Dermis blood vessel endothelial cell (primary cell): ENCODE measurements at places on chromosomes 1 and 21.

DNA sequence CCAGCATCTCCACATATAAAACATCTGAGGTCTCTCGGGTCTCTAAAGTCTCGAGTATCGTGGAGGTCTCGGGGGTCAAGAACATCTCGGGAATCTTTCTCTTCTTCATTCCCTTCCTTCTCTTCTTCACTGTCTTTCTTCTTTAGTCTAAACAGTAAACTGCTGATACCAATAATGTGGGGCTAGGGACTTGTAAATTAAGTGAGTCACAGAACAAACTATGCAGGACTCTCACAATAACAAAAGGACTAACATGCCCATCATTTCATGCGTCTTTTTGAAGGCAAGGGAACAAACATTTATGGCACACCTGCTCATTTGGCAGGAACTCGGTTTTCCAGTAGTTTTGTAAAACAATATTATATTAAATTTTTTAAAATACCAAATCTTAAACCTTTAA is 32.4 kb downstream of the PRPF38A start:
- no peak for DNase-seq

DNA sequence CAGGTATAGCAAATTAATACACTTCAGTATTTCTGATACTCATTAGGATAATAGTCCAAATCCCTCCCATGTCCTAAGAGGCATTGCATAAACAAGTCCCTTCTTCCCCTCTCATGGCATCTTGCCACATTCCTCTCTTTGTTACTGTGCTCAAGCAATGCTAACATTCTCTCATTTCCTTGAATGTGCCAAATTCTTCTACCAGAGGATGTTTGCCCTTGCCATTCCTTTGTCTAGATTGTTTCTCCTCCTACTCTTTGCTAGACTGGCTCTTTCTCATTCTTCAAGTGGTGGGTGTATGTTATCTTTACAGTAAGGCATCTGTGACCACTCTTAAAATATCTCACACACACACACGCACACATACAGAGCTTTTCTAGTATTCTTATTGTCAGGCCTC is 621.0 kb upstream of the CXADR start:
- no peak for DNase-seq

DNA sequence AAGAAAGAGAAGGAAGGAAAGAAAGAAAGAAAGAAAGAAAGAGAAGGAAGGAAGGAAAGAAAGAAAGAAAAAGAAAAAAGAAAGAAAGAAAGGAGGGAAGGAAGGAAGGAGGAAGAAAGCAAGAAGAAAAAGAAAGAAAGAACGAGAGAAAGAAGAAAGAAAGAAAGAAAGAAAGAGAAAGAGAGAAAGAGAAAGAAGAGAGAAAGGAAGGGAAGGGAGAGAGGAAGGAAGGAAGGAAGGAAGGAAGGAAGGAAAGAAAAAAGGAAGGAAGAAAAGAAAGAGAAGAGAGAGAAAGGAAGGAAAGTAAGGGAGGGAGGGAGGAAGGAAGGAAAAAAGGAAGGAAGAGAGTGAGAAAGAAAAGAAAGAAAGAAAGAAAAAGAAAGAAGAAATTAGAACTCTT is 95.4 kb upstream of the ZNF281 start:
- DNase-seq: no peak

- peak; percentile 43 for DNase-seq
Observed at GRCh38 chr1:21299780-21300395, 9.6 kb upstream of the ECE1 start.

DNA sequence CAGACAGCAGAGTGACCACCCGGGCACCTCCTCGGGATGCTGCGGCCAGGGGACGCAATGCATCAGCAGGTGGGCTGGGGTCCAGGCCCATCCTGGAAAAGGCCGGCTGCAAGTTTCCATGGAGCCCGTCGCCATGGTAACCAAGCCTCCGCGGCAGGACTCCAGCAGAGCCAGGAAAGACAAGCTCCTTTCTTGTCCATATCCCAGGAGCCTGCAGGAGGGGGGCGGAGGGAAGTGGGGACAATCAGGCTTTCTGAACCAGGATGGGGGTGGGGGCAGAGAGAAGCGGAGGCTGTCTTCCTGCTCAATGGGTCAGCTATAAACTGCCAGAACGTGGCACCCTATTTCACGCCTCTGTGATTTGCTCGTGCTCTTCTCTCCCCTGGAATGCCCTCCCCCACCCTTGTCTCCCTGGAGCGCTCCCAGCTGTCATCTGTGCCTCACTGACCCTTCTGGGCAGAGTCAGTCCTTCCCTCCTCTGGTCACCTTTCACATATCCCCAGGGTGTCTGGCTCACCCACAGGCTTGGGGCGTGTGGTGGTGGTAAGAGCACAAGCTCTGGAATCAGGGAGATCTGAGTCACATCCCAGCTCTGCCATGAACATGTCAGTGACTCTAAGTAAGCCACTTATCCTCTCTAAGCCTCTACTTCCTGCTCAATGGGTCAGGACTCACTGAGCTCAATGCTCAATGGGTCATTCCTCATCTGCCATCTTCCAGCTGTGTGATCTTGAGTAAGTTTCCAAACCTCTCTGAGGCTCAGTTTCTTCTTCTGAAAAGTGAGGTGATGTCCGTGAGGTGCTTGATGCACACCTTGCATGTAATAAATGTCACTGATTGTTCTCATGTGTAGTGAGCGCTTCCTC is 58.9 kb upstream of the LAPTM5 start:
- DNase-seq: peak; percentile 50

- DNase-seq: no peak
Observed at GRCh38 chr21:39353295-39353694, 4.4 kb upstream of the HMGN1 start.

DNA sequence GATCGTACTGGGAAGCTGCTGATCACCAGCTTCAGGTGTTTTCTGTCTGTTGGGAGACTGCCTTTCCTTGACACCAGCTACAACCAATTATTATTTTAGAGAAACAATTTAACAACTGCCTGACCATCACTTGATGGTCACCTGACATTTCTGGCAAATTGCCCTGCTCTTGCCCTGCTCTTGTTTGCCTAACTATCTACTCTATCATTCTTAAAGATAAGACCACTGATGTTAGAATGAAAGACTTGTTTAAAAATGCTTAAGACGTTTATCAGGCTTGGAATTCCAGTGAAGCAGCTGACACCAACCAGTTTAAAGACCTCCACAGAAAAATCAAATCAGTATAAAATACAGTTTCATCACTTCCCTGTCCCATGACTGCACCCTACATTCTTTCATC is 423.3 kb upstream of the CAMK1G start:
- no peak for DNase-seq

DNA sequence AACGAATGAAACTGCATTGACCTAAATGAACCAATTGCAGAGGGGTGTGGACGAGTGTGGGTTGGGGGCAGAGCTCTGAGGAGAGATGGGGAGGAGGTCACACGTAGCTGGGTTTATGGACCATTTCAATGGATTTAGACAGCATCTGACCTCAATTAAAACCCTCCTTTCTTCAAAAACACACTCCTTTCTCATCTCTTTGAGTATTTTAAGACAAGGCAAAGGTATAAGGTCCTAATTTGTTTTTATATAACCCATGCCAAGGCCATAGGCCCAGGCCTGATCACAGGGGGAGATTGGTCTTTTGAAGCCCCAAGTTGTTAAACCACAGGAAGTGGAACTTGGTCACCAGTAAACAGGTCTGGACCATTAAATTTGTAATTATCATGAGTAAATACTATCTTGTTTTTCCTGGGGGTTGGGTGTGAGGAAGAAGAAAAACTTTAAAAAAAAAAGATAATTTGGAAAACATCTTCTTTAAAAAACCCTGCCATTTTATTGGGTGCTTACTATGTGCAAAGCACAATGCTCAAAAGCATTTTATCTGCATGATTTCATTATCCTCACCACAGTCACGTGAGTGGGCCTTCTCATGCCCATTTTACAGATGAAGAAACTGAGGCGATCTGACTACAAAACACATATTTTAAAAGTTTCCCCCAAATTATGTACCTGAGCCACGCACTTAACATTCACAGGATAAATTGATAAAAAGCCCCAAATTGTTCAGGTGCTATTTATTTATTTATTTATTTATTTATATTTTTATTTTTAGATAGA is 8.9 kb upstream of the INAVA start:
- no peak for DNase-seq

- peak; percentile 47 for DNase-seq
Observed at GRCh38 chr1:39892601-39893595, 8.8 kb downstream of the MYCL start.

- DNase-seq: no peak
Observed at GRCh38 chr21:44711327-44712202, at the start of gene TSPEAR. TSS of gene TSPEAR (minus strand) at chr21:44711572. CDS start at chr21:44711514, 58 bp downstream.

DNA sequence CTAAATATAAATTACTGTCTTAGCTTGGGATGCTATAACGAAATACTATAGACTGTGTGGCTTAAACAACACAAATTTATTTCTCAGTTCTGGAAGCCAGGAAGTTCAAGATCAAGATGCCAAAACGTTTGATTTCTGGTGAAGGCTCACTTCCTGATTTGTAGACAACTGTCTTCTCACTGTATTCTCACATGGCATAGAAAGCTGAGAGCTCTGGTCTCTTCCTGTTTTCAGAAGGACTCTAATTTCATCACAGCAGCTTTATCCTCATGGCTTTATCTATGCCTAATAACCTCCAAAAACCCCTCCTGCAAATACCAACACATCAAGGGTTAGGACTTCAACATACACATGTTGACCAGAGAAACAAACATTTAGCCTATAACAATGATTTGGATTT is 1795.5 kb downstream of the MRPL39 start:
- DNase-seq: no peak

DNA sequence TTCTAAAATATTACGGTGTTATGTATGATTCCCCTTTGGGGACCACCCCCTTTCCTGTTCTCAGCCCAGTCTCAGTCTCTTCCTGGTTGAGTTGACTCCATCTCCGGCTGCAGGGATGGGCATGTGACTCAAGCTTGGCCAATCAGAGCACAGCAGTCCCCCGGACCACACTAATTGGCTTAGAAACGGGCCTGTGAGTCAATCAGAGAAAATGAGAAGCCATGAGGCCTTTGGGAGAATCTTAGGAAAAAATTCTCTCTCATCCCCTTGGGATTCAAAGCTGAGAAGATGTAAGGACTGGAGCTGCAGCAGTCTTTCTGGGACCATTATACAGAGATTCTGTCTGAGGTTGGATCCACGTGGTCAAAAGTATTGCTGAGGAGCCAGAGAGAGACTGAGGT is 10.7 kb upstream of the FHAD1 start:
- DNase-seq: no peak

- no peak for DNase-seq
Observed at GRCh38 chr21:45333583-45334121, 46.0 kb upstream of the POFUT2 start.
